ENCODE measurements at places on chromosomes 2 and 18.
A peak's percentile ranks its signal among the peaks of the same experiment; 100 is the strongest.

- DNase-seq, result peak; percentile 60
These were observed 84.4 kb downstream of the TMEM131 start for GRCh38 chr2:97911206-97911921.

GRCh38 chr2:168034616-168035015, 212.8 kb downstream of the STK39 start:
- DNase-seq, result no peak

DNA sequence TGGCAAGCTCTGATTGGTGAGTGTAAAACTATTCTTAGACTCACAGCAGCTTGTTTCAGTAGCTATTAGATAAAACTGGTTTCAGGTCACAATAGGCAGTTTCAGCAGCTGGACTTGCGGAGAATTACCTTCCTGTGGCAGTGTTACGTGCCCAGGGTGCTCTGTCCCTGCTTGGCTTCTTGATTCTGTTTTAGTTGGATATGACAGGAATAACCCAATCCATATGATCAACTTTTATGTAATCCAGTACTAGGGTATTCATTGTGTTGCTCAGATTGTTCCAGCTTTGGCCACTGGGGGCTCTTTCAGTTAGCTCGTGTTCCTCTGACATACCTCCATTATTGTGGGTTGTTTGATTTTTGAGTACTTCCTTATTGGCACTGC, 43.1 kb downstream of the INPP4A start:
- peak; percentile 42 for DNase-seq

- no peak for DNase-seq
These were observed 30.0 kb downstream of the CFAP221 start for GRCh38 chr2:119574108-119574815.

- DNase-seq, result no peak
These were observed 4.9 kb upstream of the CYS1 start for GRCh38 chr2:10085043-10085667.

GRCh38 chr2:11129598-11130449, 25.4 kb upstream of the SLC66A3 start:
- no peak for DNase-seq
